Fibroblast of lung (primary cell): ENCODE measurements at places on chromosomes 2 and 18. TPM values are rescaled to one million over a fixed set of nuclear protein-coding genes. Genes with fewer than 3 reads are reported as not detected.

HOXD4 gene
- not detected in 2 replicates for total RNA-seq

IL36RN gene
- not detected in 2 replicates for total RNA-seq

EPB41L5 gene
- 16.2 and 16.7 TPM in 2 replicates for total RNA-seq

DNA sequence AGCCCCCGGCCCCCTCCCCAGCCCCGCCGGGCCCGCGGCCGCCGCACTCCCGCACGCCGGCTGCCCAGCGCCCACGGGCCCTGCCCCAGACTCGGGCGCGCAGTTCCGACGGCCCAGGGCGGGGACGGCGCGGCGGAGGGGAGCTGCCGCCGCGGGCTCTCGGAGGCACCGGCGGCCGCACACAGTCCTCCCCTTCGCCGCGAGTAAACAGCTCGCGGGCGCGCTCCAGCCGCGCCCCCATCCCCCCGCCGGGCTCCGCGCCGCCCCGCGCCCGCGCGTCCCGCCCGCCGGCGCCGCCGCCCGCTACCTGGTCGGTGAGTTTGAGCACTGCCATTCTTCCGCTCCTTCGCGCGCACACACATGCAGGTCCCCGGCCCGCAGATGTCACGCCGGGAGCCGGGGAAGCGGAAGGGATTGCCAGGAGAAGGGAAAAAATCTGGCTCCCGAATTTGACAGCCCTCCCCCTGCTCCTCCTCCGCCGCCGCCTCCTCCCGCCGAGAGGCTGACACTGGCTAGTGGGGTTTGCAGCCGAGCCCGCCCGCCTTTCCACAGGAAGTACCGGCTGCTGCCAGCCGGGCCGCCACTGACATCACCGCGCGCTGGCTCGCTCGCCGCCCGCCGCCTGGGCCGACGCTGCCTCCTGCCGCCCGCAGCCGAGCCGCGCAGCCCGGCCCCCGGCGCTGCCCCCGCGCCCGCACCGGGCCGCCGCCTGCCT lies at the start of gene ANKRD44:
Gene ANKRD44 (minus strand): TSS at position 510 of the 715 bp plus-strand sequence. CDS start 176 bp downstream, at position 334.
- peak; percentile 81 for DNase-seq

DNA sequence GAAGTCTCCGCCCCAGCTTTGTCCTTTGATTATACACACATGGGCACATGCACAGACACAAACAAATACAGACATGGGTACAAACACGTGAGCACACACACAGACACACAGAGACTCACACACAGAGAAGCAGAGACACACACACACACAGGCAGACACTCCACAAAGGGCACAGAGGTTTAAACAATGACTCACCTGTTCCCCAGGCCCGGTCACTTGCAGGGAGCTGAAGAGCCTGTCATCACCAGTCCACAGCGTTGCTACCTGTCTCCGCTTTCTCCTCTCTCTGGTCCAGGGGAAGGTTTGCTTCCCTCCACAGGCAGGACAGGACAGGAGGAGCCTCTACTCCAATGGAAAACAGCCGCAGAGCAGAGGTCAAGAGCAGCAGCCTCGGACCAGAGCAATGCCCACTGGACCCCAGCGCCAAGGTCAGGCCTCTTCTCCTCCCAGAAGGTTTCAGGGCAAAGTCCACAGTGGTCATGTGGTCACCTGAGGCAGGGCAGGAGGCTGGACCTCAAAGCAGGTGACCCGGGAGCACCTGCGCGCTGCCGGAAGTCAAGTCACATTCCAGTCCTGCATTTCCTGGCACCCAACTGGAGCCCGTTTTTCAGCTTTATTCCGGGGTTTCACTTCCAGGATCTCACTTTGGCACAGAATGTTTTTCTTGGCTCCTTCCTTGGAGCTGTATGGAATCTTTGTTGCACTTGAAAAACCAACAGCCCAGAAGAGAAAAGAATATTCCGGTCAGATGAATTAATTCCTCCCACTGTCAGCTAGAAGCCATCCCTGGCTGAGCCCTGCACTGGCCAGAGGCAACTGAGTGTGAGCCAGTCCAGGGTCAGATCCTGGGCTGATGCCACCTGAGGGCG lies at the start of gene RAB17:
Gene RAB17 (minus strand): TSS at position 463 of the 869 bp plus-strand sequence. CDS start 4,580 bp downstream, outside the sequence.
- peak; percentile 28 for DNase-seq

- DNase-seq: no peak
These were observed 5.1 kb upstream of the PROM2 start for GRCh38 chr2:95269036-95269680.

GRCh38 chr2:56666777-56667176 lies 483.0 kb downstream of the CCDC85A start:
- DNase-seq: no peak

DNA sequence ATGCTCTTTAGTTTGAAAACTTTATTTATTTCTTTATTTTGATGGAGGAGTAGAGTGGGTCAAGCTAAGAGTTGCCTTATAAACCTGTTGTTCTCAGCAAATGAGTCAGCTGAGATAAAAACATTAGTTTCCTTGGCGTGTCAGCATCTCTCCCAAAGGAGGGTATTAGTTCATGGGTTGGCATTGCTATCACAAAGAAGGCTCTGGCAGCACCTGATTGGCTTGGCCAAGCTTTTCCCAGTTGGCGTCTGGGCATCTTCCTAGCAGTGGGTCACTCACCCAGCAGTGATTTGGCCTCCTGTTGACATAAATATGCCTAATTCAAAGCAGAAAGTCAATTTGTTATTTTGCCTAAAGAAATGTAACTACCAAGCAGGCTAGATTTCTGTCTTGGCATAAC lies 200.7 kb upstream of the TNP1 start:
- no peak for DNase-seq

- DNase-seq: no peak
These were observed 45.9 kb upstream of the KCNF1 start for GRCh38 chr2:10865841-10866240.

DNA sequence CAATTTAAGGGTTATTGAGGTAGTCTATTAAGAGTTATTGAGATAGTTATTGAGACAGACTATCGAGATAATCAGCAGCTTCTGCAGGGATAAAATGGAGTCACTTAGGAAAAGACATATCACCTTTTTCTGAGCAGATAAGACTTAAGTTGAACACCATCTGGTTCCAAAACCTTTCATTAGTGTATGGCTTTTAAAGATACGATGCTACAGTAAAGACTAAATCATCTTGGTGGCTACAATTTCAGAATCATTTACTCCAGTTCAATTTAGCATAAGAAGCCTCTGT lies 68.6 kb upstream of the DNAJC10 start:
- no peak for DNase-seq

- DNase-seq: no peak
These were observed 20.7 kb downstream of the RAMP1 start for GRCh38 chr2:237879991-237880560.

GRCh38 chr2:42974721-42975717 lies 182.6 kb upstream of the HAAO start:
- peak; percentile 67 for DNase-seq

DNA sequence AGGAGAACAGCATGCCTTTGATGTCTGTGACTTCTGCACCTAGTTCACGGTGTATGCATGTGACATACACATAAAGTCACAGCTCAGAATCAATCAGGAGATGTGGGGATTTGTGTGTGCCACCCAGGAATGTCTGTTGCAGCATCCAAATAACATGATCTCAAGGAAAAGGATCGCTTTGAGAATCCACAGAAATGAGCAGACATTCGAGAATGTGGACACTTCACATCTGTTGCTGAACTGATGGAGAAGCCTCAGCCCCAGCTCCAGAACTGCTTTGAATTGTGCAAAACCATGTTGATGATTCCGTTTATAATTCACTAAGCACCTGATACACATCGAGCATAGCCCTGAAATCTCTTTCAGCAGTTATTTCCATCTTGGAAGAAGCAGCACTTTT lies 208.6 kb downstream of the CMPK2 start:
- no peak for DNase-seq

DNA sequence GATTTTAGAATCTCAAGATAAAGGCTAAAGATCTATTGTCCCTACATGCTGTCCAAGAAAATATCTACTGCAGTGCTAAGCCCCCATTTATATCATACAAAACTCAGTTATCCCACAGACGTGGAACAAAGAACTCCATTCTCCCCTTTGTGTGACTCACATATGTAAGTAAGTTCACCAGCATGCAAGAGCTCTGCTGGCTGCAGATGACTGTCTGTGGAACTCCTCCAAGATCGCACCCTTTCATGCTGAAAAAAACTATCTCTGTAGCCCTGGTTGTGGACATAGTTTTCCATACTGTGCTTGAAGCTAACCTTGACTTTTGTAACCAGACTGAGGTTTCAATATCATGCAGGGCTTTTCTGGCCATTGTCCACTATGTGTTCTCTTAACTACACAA lies 207.1 kb downstream of the ZNF521 start:
- peak; percentile 90 for DNase-seq

DNA sequence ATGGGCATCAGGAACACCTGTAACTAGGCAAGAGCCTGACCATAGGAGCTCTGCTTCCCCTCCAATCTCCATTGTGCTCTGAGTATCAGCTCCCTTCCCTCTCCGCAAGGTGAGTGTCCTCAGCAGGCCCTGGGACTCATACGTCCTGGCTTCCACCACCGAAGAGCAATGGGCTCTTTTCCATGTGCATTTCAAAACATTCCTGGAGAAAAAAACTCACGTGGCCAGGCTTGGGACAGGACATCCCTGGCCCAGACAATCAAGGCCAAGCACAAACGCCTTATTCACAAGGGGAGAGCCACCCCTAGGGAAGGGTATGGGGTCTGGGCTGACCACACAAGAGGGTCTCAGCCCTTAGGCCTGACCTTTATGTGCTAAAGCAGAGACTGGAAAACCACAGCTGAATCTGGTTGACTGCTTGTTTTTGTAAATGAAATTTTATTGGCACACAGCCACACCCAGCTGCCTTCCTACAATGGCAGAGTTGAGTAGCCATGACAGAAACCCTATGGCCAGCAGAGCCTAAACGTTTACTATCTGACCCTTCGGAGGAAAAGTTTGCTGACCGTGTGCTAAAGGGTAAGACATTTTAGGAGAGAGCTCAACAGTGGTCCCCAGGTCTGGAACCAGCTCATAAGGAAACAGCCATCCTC lies 175.7 kb upstream of the ARL4C start:
- DNase-seq: no peak

- peak; percentile 86 for DNase-seq
These were observed 4.4 kb downstream of the LPIN2 start for GRCh38 chr18:3008541-3008940.

DNA sequence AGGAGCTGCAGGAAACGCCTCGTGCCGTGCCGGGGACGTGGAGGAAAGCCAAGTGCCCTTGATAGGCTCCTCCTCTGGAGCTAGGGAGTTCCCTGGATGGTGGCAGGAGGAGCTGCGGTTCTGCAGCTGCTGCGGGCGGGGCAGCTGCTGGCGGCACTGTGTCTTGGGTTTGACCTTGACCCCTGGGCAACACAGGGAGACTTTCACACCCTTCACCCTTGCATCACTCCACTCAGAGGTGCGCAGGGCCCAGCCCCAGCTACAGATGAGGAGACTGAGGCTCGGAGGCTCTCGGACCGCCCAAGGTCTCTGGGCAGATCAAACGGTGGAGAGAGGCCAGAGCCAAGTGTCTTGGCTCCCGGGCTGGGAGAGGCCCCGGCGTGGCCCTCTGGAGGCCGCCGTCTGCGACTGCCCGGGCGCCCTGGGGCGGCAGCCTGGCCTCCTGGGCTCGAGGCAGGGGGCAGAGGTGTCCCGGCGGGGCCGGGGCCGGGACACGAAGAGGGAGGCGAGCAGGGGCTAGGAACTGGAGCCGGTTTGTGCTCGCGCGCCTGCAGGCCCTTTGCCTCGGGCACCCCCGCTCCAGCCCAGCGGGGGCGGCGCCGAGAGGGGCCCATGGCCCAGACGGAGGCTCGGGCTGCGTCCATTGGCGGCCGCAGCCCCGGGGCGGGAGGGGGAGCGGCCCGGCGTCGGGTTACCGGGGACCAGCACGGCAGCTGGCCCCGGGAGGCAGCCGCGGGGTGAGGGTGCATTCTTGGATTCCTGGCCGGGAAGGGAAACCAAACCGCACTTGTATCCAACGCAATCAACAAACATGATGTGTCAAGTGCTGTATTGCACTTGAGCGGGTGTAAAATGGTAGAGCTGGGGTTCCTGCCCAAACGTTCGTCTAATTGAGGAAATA lies 129.6 kb upstream of the SLC1A4 start:
- DNase-seq: peak; percentile 95

GRCh38 chr2:223721746-223722145 lies 115.6 kb downstream of the AP1S3 start:
- DNase-seq: no peak
